ENCODE measurements at places on chromosomes 13 and 19.

GRCh38 chr19:39438270-39438934 lies 2.7 kb upstream of the RPS16 start:
- DNase-seq, result no peak

- no peak for DNase-seq
These were observed 8.5 kb upstream of the ZNF30 start for GRCh38 chr19:34918190-34918589.

- DNase-seq, result no peak
These were observed 100.6 kb upstream of the FAM216B start for GRCh38 chr13:42680748-42681147.

GRCh38 chr19:5193192-5193591 lies 147.4 kb downstream of the PTPRS start:
- DNase-seq, result no peak

- DNase-seq, result no peak
These were observed 19.8 kb downstream of the ZSCAN5C start for GRCh38 chr19:56221851-56222250.

DNA sequence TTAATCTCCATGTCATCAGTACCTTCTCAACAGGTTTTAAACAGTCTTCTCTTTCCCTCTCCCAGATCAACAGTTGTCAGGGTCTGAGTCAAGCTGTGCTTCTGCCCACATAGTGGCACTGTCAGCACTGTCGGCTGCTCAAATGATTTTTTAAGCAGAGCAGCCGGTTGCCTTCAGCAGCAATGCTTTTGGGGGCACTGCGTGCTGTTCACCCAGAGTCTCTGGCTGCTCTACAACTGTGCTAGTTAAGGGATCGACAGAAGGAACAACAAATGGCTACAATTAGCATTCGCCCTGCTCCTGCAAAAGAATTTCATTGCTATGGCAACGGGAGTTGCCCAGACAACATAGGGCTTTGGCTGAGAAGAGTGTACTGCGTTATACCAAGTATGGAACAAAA lies 412.9 kb downstream of the DIAPH3 start:
- DNase-seq, result peak; percentile 34

DNA sequence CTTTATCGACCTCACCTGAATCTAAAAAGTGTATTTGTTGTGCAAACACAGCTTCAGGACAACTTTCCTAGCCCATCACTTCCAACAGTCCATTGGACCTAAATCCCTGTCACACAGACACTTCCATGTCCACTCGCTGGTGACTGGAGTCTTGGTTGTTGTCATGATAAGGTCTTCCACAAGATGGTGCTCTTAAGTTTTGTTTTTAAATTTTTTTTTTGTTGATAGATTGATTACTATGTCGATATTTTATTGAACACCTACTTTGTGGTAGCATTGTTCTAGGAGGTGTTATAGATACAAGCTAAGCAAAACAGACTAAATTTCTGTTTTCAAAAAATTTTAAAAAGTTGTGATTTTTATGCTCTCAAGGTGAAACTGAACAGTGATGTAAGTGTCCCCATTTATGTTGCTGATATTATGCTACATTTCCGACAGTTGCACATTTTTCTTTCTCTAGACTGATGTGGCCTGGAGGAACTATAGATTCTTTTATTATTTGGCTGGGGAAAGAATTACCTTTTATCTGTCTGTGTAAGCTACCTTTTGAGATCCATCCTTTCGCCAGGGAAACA lies 8.1 kb upstream of the ERICH6B start:
- no peak for DNase-seq

GRCh38 chr19:14160017-14160703 lies 23.8 kb upstream of the ASF1B start:
- no peak for DNase-seq

DNA sequence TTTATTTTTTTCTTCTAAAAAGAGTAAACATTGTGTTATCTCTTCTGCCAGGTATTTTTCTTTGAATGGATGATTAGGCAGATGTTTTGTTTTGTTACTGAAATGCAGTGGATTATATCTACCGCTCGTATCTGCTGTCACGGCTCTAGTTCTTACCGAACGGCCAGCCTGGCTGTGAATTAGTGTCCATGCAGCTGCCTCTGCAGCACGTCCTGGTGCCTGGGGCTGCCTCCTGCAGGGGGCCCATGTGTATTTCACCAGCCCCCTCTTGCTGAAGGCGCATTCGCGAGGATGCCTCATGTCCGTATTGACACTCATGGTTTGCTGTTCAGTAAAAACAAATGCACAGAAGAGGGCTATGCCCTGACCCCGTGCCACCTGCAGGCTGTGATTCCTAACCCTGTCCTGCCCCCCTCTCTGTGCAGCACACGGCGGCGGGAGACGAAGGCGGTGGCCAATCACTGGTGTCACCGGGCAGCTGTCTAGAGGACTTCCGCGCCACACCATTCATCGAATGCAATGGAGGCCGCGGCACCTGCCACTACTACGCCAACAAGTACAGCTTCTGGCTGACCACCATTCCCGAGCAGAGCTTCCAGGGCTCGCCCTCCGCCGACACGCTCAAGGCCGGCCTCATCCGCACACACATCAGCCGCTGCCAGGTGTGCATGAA lies 49.9 kb downstream of the RAB20 start:
- no peak for DNase-seq

GRCh38 chr13:78183732-78184131 lies 265.1 kb upstream of the EDNRB start:
- DNase-seq, result no peak

GRCh38 chr13:99646866-99647595 lies 145.8 kb downstream of the TM9SF2 start:
- DNase-seq, result no peak

GRCh38 chr19:45766296-45766868 lies 2.7 kb downstream of the SIX5 start:
- no peak for DNase-seq

DNA sequence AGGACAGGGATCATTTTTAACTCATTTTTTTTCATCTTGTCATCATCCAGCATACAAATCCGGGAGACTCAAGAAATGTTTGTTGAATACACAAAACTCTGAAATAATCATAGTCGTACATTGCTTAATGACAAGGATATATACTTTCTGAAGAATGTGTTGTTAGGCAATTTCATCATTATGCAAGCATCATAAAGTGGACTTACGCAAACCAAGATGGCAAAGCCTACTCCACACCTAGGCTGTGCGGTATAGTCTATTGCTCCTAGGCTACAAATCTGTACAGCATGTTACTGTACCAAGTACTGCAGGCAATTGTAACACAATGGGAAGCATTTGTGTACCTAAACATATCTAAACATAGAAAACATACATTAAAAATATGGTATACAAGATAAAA lies 264.1 kb downstream of the TSHZ3 start:
- DNase-seq, result no peak

DNA sequence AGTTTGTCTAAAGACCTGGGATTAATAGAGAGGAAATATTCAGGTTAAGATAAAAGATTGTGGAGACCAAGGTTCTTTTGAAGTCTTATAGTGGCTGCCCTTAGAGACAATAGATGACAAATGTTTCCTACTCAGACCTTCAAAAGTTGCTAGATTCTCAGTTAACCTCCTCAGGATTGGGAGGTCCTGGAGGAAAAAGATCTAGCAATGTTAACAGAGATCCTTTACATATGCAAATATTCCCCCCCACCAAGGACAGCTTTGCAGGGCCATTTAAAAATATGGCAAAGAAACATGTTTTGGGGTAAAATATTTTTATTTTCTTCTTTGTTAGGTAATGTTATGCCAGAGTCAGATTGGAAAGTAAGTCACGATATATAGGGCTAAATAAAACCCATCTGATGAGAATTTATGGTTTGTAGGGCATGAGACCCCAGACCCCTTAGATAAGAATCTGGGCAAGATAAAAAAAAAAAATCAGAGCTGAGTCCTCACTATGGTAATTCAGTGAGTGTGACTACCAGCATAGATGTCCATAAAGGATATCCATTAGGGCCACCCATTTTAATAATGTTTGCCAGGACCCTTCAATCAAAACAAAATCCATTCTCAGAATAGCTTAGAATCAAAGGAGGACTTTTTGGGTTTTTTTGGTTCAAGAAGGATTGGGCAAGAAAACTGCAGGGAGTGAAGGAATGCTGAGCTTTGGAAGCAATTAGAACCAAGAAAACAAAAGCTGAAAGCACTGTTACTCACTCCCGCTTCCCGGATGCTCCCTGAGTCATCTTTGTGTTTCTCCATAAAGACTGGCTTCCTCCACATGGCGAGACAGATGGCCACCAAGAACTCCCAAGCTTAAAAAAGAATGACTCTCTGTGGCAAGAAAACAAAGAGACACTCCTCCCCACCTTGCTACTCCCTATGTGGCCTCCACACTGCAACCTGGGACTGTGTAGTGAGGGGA lies 28.2 kb downstream of the VSTM1 start:
- no peak for DNase-seq

DNA sequence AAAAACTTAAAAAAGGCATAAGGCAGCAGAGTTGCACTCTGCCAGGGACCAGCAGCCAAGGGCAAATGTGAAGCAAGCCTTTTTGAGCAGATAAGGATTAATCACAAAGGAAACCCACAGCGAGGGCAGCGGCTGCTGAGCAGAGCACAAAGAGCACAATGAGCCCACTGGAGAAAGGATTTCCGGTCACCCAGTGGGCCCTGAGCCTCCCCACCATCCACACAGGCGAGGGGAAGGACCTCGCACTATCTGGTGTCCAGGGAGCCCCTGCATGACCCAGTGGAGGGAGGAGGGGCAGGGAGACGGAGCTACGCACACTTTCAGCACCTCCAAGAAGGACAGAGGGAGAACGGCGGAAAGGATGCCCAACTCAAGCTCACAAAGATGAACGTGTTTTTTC lies 40.0 kb downstream of the COL4A1 start:
- DNase-seq, result no peak

DNA sequence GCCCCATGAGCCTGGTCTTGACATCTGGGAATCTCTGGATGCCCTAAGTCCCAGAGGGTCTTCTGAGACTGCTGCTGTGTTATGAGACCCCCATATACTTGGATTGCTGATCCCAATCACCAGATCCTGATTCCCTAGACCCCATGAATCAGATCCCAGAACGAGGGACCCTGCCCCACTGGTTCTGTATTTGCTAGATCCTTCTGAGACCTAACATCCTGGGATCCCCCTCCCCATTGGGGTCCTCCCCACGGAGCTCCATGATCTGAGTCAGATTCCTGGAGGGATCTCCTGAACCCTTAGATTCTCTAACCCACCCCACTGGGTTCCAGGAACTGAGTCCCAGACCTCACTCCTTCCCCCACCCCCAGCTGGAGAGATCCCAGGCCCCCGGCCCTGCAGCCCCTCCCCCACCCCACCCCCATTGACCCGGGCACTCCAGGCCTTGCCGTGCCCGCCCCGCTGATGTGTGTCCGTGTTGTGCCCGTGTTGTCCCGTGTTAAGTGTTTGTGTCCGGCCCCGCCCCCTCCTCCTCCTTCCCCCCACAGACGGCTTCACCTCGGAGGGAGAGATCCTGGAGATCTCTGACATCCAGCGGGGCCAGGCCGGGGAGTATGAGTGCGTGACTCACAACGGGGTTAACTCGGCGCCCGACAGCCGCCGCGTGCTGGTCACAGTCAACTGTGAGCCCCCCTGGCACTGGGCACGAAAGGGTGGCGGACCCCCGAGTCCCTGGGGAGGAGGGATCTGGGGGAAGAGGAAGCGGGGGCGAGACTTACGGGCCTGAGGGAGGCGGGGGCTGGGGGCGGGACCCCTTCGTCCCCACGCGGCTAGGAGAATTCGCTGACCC lies 15.0 kb downstream of the IGLON5 start:
- no peak for DNase-seq

- no peak for DNase-seq
These were observed 47.3 kb upstream of the N4BP2L1 start for GRCh38 chr13:32474999-32475792.

DNA sequence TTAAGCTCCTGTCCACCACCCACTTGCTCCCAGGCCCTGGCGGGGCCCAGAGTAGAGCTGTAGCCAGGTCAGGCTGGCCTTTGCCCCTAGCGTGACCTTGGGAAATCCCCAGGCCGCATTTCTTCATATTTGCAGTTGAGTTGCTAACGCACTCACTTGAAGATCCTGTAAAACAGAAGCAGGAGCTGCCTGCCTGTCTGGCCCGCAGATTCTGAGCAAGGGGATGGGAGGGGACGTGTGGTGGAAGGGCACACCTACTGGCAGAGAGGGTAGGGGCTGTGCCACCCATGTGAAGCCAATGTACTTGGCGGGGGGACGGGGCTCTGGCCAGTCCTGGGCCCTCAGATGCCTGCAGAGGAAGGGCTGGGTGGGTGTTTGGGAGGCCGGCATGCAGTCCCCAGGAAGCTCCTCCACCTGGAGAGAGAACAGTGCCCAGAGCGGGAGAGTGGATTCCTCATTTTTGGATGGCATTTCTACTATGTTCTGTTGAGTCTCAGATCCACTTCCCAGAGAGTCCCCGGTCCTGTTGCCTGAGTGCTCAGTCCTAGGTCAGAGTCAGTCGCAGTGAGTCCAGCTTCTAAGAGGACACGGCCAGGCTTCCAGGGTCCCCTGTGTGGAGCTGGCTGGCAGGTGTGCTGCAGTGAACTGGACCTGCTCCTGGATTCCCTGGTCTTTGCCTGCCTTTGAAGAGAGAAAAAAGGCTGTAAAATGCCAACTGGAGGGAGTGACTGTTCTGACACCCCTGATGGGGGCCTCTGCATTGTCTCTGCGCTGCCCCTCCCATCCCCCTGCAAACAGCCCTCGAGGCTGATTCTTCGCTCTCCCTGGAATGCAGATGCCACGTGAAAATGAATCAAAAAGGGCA lies 62.9 kb downstream of the GGACT start:
- no peak for DNase-seq

GRCh38 chr19:48290771-48291488 lies 21.0 kb downstream of the ZNF114 start:
- peak; percentile 77 for DNase-seq

DNA sequence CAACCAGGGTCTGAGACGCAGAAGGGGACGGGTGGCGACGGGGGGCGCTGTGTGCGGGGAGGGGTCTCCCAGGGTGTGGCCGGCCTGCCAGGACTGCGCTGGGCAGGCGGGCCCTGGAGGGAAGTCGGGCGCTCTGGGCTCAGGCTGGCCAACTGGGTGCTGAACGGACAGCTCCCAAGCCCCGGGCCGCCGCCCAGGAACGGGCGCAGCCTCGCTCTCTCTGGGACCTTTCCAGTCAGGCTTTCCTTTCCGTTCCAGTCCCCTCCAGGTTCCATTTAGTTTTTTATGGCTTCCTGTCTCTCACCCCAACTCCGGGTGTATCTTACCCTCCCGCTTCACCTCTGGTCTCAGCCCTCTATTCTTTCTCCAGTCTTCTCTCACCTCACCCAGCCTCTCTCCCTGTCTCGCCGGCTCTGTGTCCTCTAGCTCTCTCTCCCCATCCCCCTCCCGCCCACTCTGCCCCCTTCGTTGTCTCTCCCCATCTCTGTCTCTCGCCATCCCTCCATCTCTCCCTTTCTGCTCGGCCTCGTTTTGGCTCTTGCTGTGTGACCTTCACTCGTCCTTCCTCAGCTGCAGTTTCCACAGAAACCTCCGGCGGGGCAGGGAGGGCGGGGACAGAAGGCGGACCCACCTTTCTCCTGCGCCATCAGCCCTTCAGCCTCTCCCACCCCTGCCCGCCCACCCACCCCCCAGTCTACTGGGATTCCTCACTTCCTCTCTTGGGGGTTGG lies 3.3 kb upstream of the ATP1A3 start:
- DNase-seq, result peak; percentile 70

Measured in frontal cortex (tissue), 4 donors.